H1 (cell line): ENCODE measurements at places on chromosomes 6 and 20.

DNA sequence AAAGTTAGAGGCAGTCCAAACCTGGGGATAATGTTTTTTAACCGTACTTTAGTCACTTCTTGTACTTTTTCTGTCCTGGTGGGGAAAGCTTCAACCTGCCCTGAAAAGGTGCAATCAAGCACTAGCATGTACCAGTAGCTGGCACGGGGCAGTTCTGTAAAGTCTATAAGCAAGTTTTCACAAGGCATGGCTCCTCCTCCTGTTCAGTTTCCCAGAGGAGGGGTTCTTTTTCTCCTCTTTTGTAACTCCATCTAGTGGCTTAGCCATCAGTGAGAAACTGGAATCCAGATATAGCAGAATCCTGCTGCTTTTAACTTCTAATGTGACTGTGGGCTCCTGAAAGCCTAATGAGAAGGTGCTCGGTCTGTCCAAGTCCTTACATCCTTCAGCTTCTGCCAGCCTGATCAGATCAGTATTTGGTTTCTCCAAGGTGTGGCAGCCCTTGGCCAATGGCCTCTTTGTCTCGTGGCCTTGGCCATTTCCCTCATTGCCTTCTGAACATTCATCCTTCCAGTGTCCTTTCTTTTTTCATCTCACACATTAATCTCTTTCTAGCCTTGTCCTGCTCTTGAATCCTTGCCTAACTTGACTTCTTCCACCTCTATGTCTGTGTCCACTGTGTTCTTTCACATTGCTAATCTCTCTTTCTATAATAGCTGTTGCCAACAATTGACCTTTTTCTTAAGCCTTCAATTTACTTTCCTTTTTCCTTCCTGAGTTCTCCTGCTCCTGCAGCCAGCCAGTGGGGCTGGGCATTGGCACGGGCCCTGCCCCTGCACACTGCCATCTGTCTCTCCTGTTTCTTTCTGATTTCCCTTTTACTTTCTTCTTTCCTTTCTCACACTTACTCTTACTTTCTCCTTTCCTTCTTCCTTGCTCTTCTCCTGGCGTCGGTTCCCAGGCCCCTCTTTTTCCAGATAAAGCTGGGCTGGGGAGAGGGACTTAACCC lies 222.0 kb upstream of the SYNCRIP start:
- DNase-seq: no peak

GRCh38 chr6:154161689-154162088 lies 122.6 kb downstream of the OPRM1 start:
- no peak for DNase-seq

DNA sequence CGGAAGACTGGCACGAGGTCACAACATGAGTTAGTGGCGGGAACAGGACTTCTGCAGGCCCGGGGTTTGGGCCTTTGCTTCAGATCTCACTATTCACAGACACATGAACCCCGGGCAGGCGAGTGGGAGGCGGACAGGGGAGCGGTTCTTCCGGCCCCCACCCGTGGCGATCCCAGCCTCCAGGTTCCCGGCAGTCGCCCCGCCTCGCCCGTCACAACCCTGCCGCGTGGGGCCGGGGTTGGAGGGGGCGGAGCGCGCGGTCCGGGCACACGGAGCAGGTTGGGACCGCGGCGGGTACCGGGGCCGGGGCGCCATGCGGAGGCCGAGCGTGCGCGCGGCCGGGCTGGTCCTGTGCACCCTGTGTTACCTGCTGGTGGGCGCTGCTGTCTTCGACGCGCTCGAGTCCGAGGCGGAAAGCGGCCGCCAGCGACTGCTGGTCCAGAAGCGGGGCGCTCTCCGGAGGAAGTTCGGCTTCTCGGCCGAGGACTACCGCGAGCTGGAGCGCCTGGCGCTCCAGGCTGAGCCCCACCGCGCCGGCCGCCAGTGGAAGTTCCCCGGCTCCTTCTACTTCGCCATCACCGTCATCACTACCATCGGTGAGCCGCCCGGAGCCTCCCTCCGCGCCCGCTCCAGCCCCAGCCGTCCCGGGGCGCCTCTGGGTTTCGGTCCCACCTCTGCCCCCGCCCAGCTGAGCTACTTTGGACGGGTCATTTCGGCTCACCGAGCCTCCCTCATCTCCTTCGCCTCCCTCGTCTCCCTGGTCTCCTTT lies at the start of gene KCNK15:
KCNK15 (plus strand) TSS at position 268 of the 769 bp plus-strand sequence; CDS start at position 314, 46 bp downstream.
- DNase-seq: peak; percentile 63

- DNase-seq: peak; percentile 89
Observed at GRCh38 chr6:27672113-27672799, 199.4 kb upstream of the ZNF184 start.

DNA sequence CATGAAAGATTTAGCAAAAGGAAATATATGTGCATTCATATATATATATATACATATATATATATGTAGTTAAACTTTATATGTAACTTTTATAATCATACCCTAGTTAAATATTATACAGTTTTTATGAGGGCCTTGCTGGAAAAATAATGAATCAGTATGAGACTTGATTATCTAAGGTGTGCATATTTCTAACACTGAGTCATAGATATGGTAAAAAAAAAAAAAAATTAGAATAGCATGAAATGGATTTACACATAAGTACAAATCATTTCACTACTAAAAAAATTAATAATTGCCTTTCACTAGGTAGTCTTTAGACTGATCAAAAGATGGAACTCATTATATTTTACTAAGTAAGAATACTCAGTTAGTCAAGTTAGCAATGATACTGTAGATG lies 51.3 kb upstream of the DST start:
- no peak for DNase-seq

DNA sequence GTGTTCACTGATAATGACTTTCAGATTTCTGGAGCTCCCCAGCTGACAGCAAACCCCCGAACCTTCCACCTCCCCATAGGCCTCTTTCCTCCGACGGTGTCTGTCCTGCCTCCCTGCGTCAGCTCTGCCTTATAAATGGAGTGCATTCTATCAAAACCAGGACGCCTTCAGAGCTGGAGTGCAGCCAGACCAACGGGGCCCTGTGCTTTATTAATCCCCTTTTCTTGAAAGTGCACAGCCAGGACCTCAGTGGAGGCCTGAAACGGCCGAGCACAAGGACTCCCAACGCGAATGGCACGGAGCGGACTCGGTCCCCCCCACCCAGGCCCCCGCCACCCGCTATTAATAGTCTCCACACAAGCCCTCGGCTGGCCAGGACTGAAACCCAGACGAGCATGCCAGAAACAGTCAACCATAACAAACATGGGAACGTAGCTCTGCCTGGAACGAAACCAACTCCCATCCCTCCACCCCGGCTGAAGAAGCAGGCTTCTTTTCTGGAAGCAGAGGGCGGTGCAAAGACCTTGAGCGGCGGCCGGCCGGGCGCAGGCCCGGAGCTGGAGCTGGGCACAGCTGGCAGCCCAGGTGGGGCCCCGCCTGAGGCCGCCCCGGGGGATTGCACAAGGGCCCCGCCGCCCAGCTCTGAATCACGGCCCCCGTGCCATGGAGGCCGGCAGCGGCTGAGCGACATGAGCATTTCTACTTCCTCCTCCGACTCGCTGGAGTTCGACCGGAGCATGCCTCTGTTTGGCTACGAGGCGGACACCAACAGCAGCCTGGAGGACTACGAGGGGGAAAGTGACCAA lies 42.3 kb upstream of the NAA20 start:
- DNase-seq: peak; percentile 37

DNA sequence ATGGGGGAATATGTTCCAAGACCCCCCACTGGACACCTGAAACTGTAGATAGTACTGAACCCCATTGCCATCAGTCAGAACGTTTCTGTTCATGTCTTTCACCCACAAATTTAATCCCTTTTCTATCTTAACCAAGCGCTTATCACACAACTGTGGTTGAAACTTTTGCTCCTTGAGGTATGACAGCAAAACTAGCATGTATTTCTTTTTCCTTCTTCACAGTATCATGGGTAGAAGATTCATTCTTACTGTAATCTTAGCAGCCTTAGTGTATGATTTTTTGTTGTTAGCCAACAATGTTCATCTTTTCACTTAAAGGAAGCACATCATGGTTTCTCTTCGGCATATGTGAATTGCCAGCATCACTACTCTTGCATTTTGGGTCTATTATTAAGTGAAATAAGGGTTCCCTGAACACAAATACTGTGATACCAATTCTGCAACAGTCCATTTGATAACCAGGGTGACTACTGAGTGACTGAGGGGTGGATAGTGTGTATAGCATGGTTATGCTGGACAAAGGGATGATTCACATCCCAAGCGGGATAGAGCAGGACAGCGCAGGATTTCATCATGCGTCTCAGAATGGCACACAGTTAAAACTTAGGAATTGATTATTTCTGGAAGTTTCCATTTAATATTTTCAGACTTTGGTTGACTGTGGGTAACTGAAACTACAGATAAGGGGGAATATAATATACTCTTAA lies 41.8 kb downstream of the KCNS1 start:
- DNase-seq: no peak

DNA sequence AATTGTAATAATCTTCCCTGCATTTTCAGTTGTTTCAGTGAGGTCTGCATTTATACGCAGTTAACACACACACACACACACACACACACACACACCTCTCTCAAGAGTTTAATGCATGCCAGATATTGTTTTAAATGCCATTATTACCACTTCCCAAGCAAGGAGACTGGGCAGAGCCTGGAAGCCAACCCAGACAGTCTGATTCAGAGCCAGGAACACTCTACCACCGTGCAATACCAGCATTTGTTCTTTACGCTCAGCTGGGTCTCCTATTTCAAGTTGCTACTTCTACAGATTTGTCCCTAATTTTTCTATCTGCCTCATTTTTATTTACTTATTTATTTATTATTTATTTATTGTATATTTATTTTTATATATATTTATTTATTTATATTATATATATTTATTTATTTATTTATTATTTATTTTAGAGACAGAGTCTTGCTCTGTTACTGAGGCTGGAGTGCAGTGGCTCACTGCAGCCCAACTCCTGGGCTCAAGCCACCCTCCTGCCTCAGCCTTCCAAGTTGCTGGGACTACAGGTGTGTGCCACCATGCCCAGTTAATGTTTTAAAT lies 68.4 kb downstream of the PCSK2 start:
- DNase-seq: no peak
